A549 treated with Mapracorat at 1 μM for 4 hours (cell line): ENCODE measurements at places on chromosomes 5 and 9. TPM values are rescaled to one million over a fixed set of nuclear protein-coding genes. Genes with fewer than 3 reads are reported as not detected.

The SPINK4 gene
- total RNA-seq: not detected in 5 replicates

The SH3TC2 gene
- 0.33 to 0.76 TPM (median 0.44 TPM) in 5 replicates for total RNA-seq

The BHMT2 gene
- not detected in 5 replicates for total RNA-seq

The CCDC192 gene
- total RNA-seq: not detected in 5 replicates

The BRINP1 gene
- total RNA-seq: 0.09 to 0.29 TPM (median 0.19 TPM) in 5 replicates

The IQGAP2 gene
- total RNA-seq: 1.2 to 2.4 TPM (median 1.8 TPM) in 5 replicates

The PCDHGA2 gene
- 0.42 to 0.91 TPM (median 0.68 TPM) in 5 replicates for total RNA-seq

The SPINK1 gene
- total RNA-seq: 0.43 to 1.9 TPM (median 1.4 TPM) in 4 of 5 replicates, not detected in the other

The PKN3 gene
- 12.2 to 17.5 TPM (median 17.0 TPM) in 5 replicates for total RNA-seq

The WNT8A gene
- not detected in 5 replicates for total RNA-seq

The PCDHA9 gene
- 0.02 TPM in 1 of 5 replicates, not detected in the others for total RNA-seq

The DDX4 gene
- total RNA-seq: not detected in 5 replicates

The PCDHA1 gene
- total RNA-seq: 0.06 to 0.23 TPM (median 0.14 TPM) in 5 replicates

The RPP25L gene
- 40.2 to 46.0 TPM (median 43.4 TPM) in 5 replicates for total RNA-seq

The GIN1 gene
- total RNA-seq: 3.4 to 5.2 TPM (median 4.5 TPM) in 5 replicates

The LRRTM2 gene
- total RNA-seq: not detected in 5 replicates

The HRCT1 gene
- 0.32 to 0.51 TPM (median 0.40 TPM) in 5 replicates for total RNA-seq

The PCDHGA6 gene
- total RNA-seq: 0.13 to 0.27 TPM (median 0.21 TPM) in 5 replicates

The SPATA31C1 gene
- total RNA-seq: not detected in 5 replicates

The FAM174A gene
- total RNA-seq: 10.5 to 15.2 TPM (median 13.6 TPM) in 5 replicates

The TAF11L5 gene
- not detected in 5 replicates for total RNA-seq

The CCNO gene
- total RNA-seq: 5.4 to 8.5 TPM (median 7.4 TPM) in 5 replicates

The RIC1 gene
- total RNA-seq: 9.9 to 14.4 TPM (median 13.2 TPM) in 5 replicates

The AQP7 gene
- total RNA-seq: 0.27 to 0.59 TPM (median 0.34 TPM) in 5 replicates

The GMCL2 gene
- not detected in 5 replicates for total RNA-seq

The SLC6A7 gene
- 0.05 TPM in 1 of 5 replicates, not detected in the others for total RNA-seq

The PHF24 gene
- total RNA-seq: 0.07 to 0.42 TPM (median 0.24 TPM) in 5 replicates

The FAM221B gene
- not detected in 5 replicates for total RNA-seq

The RNF38 gene
- total RNA-seq: 7.5 to 10.3 TPM (median 8.8 TPM) in 5 replicates

The C5orf46 gene
- 0.29 to 0.44 TPM in 2 of 5 replicates, not detected in the others for total RNA-seq

The SLC27A4 gene
- total RNA-seq: 35.9 to 47.8 TPM (median 45.7 TPM) in 5 replicates

The SLC26A2 gene
- total RNA-seq: 44.5 to 67.9 TPM (median 59.0 TPM) in 5 replicates

The NOL8 gene
- total RNA-seq: 29.5 to 31.4 TPM (median 30.4 TPM) in 5 replicates

The EGFLAM gene
- total RNA-seq: 0.12 to 0.26 TPM (median 0.22 TPM) in 4 of 5 replicates, not detected in the other

The PCDHGB3 gene
- 0.10 to 0.31 TPM (median 0.21 TPM) in 5 replicates for total RNA-seq

The MPDZ gene
- total RNA-seq: 10.0 to 12.5 TPM (median 12.2 TPM) in 5 replicates

The KIF12 gene
- total RNA-seq: 2.0 to 2.6 TPM (median 2.2 TPM) in 5 replicates

The CYLC2 gene
- total RNA-seq: not detected in 5 replicates
